ENCODE measurements at places on chromosomes 13 and 19.

GRCh38 chr13:69199664-69200063 is 908.0 kb upstream of the ATXN8OS start:
- peak; percentile 81 for DNase-seq
- H3K4me1 ChIP-seq, result no peaks in the 10 kb centered on the region
- H3K4me3 ChIP-seq, result no peak overlapping the region
- H3K36me3 ChIP-seq, result no peaks in the 10 kb centered on the region
- no peak overlapping the region for H3K27ac ChIP-seq
- H3K27me3 ChIP-seq, result no peaks in the 10 kb centered on the region

DNA sequence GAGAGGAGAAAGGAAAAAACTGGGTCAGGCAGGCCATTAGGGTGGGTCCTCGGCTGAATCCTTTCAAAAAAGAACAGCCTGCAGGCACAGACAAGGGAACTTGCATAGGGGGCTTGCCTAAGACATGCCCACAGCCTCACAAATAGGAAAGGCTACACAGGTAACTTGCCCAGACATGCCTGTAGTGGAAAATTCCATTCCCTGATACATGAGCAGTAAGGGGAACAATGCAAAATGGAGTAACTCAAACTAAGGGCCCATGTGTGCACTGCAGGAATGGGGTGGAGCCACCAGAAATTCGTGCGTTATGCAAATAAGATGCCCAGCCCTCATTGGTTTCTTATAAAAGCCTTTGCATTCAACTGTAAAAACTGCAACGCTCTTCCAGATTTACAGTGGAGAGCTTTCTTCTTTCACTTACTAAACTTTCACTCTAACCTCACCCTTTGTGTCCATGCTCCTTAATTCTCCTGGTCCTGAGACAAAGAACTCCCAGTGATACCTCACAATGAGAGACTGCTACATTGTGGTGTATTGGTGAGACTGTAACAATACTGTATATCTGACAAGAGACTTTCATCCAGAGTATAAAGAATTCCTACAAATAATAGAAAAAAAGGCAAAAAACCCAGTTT is 59.5 kb upstream of the SLITRK1 start:
- no peaks in the 10 kb centered on the region for H3K36me3 ChIP-seq
- peak; percentile 46 for DNase-seq
- H3K4me1 ChIP-seq, result no peaks in the 10 kb centered on the region
- H3K27me3 ChIP-seq, result no peaks in the 10 kb centered on the region
- H3K27ac ChIP-seq, result no peak overlapping the region

DNA sequence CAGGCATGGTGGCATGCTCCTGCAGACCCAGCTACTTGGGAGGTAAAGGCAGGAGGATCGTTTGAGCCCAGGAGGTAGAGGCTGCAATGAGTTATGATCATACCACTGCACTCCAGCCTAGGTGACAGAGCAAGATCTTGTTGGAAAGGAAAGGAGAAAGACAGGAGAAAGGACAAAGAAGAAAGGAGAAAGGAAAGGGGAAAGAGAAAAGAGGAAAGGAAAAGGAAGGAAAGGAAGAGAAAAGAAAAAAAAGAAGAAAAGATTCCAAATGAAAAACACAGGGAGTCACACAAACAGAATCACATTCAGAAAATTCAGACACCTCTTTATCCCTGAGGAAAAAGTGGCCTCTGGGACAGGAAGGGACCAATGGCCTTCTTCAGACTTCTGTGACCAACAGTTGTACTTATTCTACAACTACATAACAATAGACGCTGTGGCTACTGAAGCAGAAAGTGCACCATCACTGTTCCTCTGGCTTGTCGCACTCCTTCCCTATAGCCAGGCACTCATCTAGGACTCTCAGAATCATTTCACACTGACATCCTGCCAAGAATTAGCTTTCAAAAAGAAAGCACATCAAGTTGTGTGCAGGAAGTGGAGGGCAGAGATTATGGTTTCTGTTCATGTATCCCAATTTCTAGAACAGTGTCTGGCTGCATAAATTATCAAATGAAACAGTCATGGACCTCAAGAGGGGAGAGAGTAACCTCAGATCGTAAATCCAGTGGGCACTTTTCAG is 5.9 kb downstream of the MTMR6 start:
- H3K4me3 ChIP-seq, result no peak overlapping the region
- no peaks in the 10 kb centered on the region for H3K36me3 ChIP-seq
- no peak overlapping the region for H3K27ac ChIP-seq
- no peak for DNase-seq

- no peak overlapping the region for H3K4me3 ChIP-seq
- no peak for DNase-seq
- no peaks in the 10 kb centered on the region for H3K36me3 ChIP-seq
- H3K4me1 ChIP-seq, result no peaks in the 10 kb centered on the region
- H3K27me3 ChIP-seq, result no peaks in the 10 kb centered on the region
These were observed 79.5 kb downstream of the COL4A1 start for GRCh38 chr13:110227416-110227815.

GRCh38 chr13:102825400-102825799 is 20.4 kb upstream of the ERCC5 start:
- no peaks in the 10 kb centered on the region for H3K36me3 ChIP-seq
- H3K4me1 ChIP-seq, result peaks cover 4% of the 10 kb centered on the region
- peak; percentile 30 for DNase-seq
- H3K27ac ChIP-seq, result no peak overlapping the region
- H3K4me3 ChIP-seq, result no peak overlapping the region
- no peaks in the 10 kb centered on the region for H3K27me3 ChIP-seq

DNA sequence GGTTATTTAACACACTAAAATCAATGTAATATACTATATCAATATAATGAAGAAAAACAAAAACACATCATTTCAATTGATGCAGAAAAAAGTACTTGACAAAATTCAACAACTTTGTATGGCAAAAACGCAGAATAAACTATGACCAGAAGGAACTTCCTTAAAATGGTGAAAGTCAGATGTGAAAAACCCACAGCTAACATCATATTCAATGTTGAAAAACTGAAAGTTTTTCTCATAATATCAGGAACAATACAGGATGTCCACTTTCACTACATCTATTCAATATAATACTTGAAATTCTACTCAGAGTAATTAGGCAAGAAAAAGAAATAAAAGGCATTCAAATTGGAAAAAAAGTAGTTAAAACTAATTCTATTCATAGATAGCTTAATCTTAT is 50.3 kb downstream of the SPRY2 start:
- no peaks in the 10 kb centered on the region for H3K27me3 ChIP-seq
- no peaks in the 10 kb centered on the region for H3K4me1 ChIP-seq
- no peak overlapping the region for H3K4me3 ChIP-seq
- H3K27ac ChIP-seq, result no peak overlapping the region
- no peaks in the 10 kb centered on the region for H3K36me3 ChIP-seq
- DNase-seq, result no peak

GRCh38 chr13:23778002-23778652 is 111.1 kb downstream of the MIPEP start:
- no peak for DNase-seq
- H3K27me3 ChIP-seq, result no peaks in the 10 kb centered on the region
- H3K4me1 ChIP-seq, result no peaks in the 10 kb centered on the region
- no peak overlapping the region for H3K27ac ChIP-seq

DNA sequence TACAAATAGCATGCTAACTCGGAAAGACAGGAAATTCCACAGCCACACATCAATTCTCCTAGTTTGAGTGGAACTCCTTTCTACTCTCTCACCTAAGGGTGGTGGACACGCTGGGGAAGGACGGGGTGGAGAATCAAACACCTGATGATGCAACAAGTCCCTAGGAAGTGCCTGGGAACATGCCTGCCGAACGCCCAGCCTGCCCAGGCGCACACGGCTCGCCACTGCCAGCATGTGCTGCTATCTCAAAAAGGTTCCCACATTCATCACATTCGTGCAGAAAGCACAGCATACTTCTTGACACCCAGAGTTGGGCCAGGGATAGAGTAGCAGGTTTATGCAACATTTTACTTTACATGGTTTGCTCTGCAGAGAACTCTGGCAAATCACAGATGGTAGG is 164.6 kb downstream of the ABCC4 start:
- H3K4me1 ChIP-seq, result no peaks in the 10 kb centered on the region
- H3K36me3 ChIP-seq, result no peaks in the 10 kb centered on the region
- no peaks in the 10 kb centered on the region for H3K27me3 ChIP-seq
- no peak overlapping the region for H3K4me3 ChIP-seq

- no peak overlapping the region for H3K27ac ChIP-seq
- H3K36me3 ChIP-seq, result no peaks in the 10 kb centered on the region
- no peak overlapping the region for H3K4me3 ChIP-seq
- DNase-seq, result no peak
- no peaks in the 10 kb centered on the region for H3K27me3 ChIP-seq
These were observed 61.5 kb upstream of the SLC15A1 start for GRCh38 chr13:98813993-98814392.

DNA sequence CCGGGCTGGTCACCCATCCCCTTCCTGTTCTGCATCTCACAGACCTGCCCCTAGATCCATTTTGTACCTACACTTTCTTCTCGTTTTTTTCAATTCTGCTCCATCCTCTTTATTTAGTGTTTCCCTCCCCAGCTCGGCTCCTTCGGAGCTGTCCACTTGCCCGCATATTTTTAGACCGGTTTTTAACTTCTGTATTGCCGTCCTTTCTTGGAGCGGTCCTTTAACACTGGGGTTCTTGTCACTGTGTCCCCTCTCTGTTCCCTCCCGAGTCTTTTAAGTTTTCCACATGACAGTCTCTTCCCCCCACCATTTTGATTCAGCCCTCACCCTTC is 1.7 kb downstream of the ARHGAP35 start:
- H3K36me3 ChIP-seq, result peaks cover 2% of the 10 kb centered on the region
- DNase-seq, result no peak
- peaks cover 19% of the 10 kb centered on the region for H3K4me1 ChIP-seq
- peak overlapping the region; percentile 18 for H3K27ac ChIP-seq
- peak overlapping the region; percentile 93 for H3K4me3 ChIP-seq

GRCh38 chr19:4531562-4532165 is 3.4 kb downstream of the PLIN5 start:
- H3K4me1 ChIP-seq, result no peaks in the 10 kb centered on the region
- H3K36me3 ChIP-seq, result no peaks in the 10 kb centered on the region
- H3K27me3 ChIP-seq, result no peaks in the 10 kb centered on the region

GRCh38 chr19:45834970-45835369 is 19.9 kb upstream of the RSPH6A start:
- peaks cover 22% of the 10 kb centered on the region for H3K36me3 ChIP-seq
- no peak overlapping the region for H3K27ac ChIP-seq
- no peak for DNase-seq
- H3K4me3 ChIP-seq, result no peak overlapping the region
- H3K27me3 ChIP-seq, result no peaks in the 10 kb centered on the region

GRCh38 chr19:17196610-17197009 is 18.5 kb upstream of the USE1 start:
- no peak overlapping the region for H3K27ac ChIP-seq
- H3K27me3 ChIP-seq, result no peaks in the 10 kb centered on the region
- no peaks in the 10 kb centered on the region for H3K4me1 ChIP-seq
- no peak overlapping the region for H3K4me3 ChIP-seq

DNA sequence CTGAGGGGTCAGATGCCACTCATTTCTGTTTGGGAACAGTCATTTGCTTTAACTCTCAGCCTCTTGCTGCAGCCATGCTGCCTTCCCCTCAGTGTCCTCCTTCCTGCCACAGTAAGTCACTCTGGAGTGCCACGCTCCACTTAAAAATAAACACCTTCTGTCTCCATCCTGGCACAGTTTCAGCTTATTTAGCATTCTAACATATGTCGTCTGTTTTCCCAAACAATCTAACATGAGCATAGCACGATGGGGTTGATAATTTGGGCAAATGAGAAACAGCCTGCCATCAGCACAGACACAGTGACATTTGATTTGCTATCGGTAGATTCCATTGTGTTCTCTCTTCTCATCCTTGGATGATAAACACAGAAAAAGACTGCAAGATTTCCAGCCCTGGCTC is 768.6 kb downstream of the UQCRFS1 start:
- H3K4me1 ChIP-seq, result no peaks in the 10 kb centered on the region
- no peaks in the 10 kb centered on the region for H3K27me3 ChIP-seq
- no peak for DNase-seq
- H3K4me3 ChIP-seq, result no peak overlapping the region

DNA sequence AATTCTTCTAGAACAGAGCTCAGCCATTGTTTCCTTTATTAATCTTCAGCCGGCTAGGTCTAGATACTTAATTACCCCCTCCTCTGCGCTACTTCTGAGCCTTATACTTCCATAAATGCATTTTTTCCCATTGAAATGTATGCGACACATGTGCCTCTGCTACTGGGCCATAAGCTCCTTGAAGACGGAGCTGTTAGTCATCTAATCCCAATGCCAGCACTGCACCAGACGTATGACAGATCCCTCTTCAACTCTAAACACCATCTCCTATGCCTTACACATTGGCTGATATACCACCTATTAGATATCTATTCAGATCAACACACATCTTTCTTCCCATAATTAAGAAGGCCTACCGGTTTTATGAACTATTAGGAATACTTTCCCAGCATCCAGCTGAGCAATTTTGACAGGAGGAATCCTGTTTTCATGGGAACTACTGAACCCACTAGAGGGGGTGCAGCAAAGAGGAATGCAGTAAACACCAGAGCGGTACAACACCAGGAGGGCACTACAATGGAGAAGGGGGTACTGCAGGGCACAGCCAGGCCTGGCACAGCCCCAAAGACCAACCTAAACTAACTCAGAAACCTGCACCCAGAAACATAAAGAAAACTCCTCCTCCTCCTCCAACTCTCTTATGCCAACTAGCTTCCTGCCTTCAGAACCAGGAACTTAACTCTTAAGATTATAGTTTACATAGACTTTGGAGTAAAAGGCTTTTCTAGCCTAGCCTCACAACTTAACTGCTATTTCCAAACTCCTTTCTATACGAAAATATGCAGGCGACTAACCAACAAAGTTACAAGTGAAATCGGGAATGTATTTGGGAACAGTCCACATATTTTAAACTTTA is 18.7 kb downstream of the STK24 start:
- DNase-seq, result no peak
- H3K4me3 ChIP-seq, result no peak overlapping the region
- H3K4me1 ChIP-seq, result peaks cover 1% of the 10 kb centered on the region
- H3K27ac ChIP-seq, result no peak overlapping the region
- no peaks in the 10 kb centered on the region for H3K27me3 ChIP-seq

GRCh38 chr19:6061376-6062130 is 48.7 kb downstream of the RFX2 start:
- no peak for DNase-seq
- no peaks in the 10 kb centered on the region for H3K27me3 ChIP-seq
- H3K27ac ChIP-seq, result peak overlapping the region; percentile 14
- H3K4me1 ChIP-seq, result peaks cover 6% of the 10 kb centered on the region
- H3K4me3 ChIP-seq, result no peak overlapping the region
- H3K36me3 ChIP-seq, result no peaks in the 10 kb centered on the region

GRCh38 chr19:55540619-55541018 is 3.7 kb upstream of the SBK2 start:
- no peaks in the 10 kb centered on the region for H3K4me1 ChIP-seq
- H3K27me3 ChIP-seq, result no peaks in the 10 kb centered on the region
- no peaks in the 10 kb centered on the region for H3K36me3 ChIP-seq
- H3K4me3 ChIP-seq, result no peak overlapping the region
- no peak overlapping the region for H3K27ac ChIP-seq

GRCh38 chr13:20473139-20473538 is 52.5 kb downstream of the CRYL1 start:
- DNase-seq, result no peak
- H3K4me1 ChIP-seq, result peaks cover 3% of the 10 kb centered on the region
- H3K27ac ChIP-seq, result no peak overlapping the region
- no peaks in the 10 kb centered on the region for H3K36me3 ChIP-seq
- no peak overlapping the region for H3K4me3 ChIP-seq

All from mesendoderm (in vitro differentiated cells).